Germinal center (tissue), 1 donor: ENCODE measurements at places on chromosomes 4 and X.

- DNase-seq: no peak
These were observed 228.4 kb upstream of the PSAPL1 start for GRCh38 chr4:7663075-7663541.

- DNase-seq: no peak
These were observed 60.7 kb downstream of the EFHC2 start for GRCh38 chrX:44282753-44283152.

DNA sequence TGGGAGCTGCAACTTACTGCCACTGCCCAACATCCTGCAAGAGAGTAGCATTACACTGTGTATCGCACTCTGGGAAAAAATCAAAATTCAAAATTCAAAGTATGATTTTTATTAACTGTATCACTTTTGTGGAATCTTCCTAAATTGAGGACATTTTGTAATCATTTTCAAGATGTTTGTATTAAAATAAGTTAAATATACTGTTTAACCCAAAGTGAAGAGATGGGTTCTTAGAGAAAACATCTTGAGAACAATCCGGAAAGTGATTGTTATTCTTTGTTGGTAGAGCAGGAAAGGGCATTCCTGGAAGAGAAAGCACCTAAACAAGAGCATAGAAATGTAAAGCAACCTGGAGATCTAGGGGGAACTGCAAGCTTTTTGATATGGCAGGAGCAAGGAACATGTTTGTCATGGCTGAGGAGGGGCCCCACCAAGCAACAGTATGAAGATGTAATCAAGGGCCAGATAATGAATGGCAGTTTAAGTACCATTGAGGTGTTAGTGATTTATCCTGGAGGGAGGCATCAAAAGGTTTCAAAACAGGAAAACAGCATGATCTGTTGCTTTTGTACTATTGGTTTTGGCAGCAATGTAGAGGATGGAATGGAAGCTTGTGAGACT is 14.1 kb upstream of the SEC24D start:
- DNase-seq: no peak

DNA sequence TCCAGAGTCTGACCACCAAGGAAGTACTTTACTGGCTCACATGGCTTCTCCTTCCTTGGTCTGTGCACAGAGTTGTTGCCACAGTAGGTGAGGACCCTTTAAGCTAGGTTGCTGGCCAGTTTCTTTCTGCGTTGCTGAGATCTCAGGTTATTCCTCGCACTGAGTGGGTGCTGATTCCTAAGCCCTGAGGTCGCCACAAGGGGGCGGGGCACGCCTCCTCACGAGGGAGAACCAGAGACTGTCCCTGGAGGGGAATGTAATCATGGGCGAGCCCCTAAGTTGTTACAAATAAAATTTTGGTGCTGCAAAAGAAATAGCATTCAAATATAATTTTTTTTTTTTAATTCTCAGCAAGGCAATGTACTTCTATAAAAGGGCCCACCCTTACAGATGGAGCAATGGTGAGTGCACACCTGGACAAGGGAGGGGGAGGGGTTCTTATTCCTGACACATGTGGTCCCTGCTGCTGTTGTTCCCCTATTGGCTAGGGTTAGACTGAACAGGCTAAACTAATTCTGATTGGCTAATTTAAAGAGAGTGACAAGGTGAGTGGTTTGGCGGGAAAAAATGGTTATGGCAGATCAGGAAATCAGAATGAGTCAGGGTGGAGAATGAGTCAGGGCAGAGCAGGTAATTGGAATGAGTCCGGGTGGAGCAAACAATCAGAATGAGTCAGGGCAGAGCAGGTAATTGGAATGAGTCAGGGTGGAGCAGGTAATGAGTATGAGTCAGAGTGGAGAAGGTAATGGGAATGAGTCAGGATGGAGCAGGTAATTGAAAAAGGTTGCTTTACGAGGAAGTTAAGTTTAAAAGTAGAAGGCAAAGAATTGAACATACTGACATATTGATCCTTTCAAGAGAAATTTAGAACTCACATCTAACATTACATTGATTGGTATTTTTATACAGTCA is 107.5 kb downstream of the VSIG4 start:
- no peak for DNase-seq

DNA sequence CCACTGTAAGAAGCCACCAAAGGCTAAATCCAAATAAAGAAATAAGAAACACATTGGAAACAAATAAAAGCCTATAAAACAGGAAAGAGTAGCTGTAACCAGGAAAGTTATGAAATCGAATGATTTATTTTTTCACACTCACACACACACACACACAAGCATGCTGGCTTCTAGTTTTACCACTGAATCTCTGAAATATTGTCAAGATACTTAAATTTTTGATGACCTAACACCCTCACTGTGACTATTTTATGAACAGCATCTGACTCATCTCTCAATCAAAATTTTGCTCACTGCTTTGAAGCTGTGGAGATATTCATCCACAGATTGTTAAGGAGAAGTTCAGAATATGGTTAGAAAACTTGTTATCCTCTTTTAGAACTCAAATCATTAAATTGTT is 13.9 kb upstream of the GABRB1 start:
- no peak for DNase-seq
